ENCODE measurements at places on chromosomes 1 and 21.

DNA sequence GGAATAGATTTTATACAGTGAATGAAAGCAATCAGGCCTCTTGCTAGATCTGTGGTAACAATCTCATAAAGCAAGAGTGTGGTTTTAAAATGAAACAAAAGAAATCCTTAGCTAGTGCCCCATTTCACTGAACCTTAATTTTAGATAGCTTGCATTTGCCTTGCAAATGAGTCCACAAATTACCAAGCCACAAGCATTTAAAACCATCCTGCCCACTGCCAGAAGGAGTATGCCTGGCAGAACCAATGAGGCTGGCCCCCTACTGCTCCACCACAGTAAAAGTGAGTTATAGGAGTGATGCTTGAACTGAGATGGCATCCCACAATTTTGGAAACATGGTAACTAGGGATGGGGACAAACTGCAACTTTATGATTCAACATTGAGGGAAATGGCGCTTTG is 206.4 kb upstream of the LMO4 start:
- DNase-seq, result no peak

GRCh38 chr1:26094076-26094669 is 17.5 kb upstream of the PDIK1L start:
- DNase-seq, result no peak

- DNase-seq, result no peak
These were observed 28.3 kb downstream of the KIRREL1 start for GRCh38 chr1:158021721-158022120.

- no peak for DNase-seq
These were observed at the start of gene CSF3R for GRCh38 chr1:36482724-36483388. CSF3R (minus strand) TSS chr1:36482913; CDS start chr1:36479496, 3,417 bp downstream.

- DNase-seq, result no peak
These were observed 19.4 kb downstream of the KRTAP10-1 start for GRCh38 chr21:44520326-44521300.

DNA sequence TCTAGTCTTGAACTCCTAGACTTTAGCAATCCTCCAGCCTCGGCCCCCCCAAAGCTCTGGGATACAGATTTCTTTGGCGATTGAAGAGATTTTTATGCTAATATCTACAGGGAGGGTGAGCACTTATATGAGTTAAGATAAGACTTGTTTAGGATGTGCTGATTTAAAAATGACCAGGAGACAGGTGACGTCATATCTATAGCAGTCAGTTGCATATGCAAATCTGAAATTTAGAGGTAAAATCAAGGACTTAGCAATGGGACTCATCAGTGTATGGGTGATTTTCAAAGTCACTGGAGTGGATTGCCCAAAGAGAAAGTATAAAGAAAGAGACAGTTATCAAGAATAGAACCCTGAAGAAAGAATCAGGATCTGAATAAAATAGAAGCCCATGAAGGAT is 394.5 kb downstream of the ADGRL2 start:
- no peak for DNase-seq

DNA sequence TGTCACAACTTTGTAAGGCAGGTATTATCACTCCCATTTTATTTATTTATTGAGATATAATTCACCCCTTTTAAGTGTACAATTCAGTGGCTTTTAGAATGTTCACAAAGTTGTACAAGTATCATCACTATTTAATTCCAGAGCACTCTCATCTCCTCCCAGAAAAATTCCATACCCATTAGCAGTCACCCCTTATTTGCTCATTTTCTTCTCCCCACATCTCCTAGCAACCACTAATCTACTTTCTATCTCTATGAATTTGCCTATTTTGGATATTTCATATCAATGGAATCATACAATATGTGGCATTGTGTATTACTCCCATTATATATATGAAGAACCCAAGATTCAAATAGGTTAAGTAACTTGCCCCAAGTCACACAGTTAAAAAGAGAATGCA is 7.0 kb downstream of the DSTYK start:
- peak; percentile 68 for DNase-seq

DNA sequence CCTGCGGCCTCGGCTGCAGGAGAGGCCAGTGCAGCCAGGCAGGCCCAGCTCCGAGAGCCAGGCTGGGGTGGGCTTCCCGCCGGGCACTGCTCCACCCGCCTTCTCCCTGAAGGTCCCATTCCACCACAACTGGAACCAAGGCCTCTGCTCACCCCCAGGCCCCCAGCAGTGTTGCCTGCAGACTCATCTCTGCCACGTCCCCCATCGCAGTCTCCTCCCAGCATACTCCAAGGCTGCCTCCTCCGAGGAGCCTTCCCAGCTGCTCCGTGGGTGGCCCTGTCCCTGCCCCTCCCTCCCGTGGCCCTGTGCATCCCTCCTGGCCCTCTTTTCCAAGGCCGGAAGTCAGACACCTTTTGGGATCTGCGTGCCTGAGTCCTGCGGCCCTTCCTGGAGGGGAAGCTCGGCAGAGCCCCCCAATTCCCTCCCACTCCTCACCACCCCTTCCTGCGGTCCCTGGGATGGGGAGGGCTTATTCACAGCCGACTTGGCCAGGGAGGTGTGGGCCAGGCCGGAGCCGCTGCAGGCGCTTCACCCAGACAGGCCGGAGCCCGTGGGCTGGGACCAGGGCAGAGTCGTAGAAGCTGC is 47.6 kb downstream of the SLX9 start:
- no peak for DNase-seq

DNA sequence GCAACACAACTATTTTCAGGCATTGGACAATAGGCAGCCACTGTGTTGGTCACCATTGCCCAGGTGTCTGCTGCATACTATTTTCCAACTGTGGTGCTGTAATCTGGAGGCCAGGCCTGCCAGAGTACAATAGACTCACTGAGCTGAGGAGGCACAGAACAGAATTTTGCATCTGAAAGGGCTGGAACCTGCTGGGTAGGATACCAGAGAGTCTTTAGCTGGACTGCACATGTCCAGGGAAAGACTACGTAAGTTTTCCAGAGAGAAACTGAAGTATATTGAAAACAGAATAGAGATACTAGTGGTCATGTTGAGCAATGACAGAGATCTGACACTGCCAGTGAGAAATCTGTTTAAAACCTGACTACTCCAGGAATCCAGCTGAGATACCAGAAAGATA is 200.8 kb downstream of the RASAL2 start:
- no peak for DNase-seq
